Lung (tissue), 17 donors: ENCODE measurements at places on chromosomes 2 and 18.

DNA sequence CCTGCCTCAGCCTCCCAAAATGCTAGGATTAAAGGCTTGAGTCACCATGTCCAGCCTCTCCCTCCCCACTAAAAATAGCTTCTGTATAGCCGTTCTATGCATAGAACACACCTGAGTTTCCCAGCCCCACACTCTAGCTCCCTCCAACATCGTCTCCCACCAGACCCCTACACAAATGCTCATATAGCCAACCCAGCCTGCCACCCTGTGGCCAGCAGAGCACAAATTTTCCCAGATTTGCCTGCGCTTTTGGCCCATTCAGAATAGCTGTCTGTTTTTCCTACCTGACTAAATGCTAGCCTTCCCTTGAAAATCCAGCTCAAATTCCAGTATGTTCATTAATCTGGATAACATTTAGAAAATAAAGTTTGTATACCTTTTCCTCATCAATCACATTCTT, 22.8 kb downstream of the TRABD2A start:
- no peak for DNase-seq

GRCh38 chr18:4755848-4756247, 300.7 kb upstream of the DLGAP1 start:
- DNase-seq, result no peak

DNA sequence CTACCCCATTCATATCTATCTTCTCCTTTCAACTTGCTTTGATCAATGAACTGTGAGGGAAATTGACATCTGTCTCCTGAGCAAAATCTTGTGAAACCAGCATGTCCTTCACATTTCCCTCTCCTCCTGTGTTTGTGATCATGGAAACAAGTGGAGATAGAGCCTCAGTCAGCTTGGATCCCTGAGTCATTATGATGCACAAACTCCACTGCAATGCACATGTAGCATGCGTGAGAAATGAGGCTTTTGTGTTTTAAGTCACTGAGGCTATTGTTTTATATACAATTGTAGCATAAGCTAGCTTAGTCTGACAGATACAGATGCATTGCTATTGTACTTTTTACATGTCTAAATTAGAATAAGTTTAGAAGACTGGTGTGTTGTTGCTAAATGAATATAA, 85.2 kb upstream of the HNMT start:
- DNase-seq, result no peak

DNA sequence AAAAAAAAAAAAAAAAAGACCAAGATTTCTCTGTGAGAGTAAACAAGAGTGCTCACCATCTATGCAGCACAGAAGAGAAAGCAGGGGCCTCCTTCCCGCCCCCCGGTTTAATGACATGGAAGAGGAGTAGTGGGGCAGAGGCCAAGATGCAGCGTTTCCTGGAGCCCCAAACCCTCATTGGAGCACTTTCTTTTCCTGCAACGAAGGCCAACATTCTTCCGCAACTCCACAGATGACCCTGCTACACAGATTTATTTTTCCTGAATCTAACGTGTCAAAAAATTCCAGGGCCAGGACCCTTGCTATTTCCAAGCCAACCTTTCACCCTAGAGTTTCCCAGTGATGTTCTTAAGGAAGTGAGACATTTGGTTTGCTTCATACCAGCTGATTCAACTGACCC, 189.6 kb downstream of the MIB1 start:
- peak; percentile 15 for DNase-seq
